NCI-H774 (cell line): ENCODE measurements at places on chromosomes 7 and 10.
A peak's percentile ranks its signal among the peaks of the same experiment; 100 is the strongest.

DNA sequence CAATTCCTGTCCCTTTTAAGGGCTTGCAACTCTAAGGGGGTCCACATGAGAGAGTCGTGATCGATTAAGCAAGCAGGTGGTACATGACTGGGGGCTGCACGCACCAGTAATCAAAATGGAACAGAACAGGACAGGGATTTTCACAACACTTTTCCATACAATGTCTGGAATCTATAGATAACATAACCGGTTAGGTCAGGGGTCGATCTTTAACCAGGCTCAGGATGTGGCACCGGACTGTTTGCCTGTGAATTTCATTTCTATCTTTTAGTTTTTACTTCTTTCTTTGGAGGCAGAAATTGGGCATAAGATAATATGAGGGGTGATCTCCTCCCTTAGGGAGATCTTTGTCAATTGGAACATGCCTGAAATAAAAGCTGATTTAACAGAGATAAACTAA, 370.1 kb downstream of the IPMK start:
- DNase-seq = no peak

DNA sequence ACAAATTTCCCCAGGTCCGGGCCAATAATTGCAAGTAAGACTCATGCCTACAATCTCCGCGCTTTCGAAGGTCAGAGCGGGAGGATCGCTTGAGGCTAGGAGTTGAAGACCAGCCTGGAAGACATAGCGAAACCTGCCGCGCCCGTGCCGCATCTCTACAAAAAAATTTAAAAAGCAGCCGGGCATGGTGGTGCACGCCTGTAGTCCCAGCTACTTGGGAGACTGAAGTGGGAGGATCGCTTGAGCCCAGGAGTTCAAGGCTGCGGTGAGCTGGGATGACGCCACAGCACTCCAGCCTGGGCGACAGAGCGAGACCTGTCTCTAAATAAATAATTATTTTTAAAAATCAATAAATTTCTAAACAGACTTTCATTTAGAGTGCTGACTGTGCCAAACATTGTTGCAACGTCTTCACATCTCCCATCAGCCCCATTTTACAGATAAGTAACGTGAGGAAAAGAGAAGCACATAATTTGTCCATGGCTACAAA, 494 bp upstream of the CFAP43 start:
- no peak for DNase-seq

- DNase-seq = no peak
Measured at GRCh38 chr10:104332243-104333031, 5.8 kb downstream of the ITPRIP start.

- no peak for DNase-seq
Measured at GRCh38 chr7:138245216-138245615, 169.0 kb downstream of the AKR1D1 start.

GRCh38 chr10:63077800-63078199, 55.3 kb upstream of the NRBF2 start:
- DNase-seq = no peak

DNA sequence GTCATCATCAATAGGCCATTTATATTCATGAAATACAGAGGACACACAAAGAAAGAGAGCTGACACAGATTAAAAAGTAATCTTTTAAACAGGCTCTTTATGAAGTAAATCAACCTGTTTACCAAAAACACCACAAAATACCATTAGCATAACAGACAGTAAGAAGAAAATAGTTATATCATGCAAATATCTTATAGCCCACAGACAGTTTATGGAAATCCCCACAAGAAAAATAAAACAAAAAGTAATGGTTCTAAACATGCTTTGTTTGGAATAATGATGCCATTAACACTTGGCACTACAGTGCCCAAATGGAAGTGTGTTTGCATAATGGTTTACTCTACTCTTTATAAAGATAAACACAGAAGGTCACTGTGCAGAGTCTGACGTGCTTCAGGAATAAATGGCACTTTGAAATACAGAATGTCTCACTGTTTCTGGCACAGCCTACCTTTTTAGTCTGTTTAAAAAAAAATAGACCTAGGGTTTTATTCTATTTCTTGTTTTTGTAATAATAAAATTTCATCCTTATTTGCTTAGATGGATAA, 30.1 kb downstream of the SEMA3D start:
- peak; percentile 76 for DNase-seq

DNA sequence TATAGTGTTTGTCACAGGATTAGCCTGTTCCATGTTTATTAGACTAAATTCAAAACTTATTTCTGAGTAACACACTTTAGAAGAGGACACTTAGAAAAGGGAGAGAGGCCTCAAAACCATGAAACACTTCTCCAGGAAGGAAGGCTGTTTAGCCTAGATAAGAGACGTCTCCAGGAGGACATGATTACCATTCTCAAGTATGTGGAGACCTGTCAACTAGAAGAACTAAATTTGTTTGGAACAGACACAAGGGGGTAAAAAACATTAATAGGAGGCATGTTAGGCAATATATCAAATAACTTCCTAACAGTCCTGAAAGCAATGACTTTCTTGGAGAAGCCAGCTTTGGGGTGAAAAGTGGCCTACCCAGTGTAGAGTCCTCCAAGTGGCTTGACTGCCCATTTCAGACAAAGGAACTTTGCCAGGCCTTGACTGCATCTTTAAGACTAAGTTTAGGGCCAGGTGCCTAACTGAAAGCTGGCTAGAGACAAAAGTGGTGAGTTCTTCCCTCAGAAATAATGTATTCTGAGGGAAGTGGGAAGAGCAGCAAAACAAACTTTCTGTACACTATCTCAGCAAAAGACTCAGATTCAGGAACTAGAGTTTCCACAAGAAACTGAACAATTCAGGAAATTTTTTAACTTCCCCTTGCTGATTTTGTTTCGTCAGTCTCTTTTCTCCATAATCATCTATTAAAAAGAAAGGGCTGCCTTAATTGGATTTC, 11.8 kb downstream of the NCOA4 start:
- no peak for DNase-seq

- no peak for DNase-seq
Measured at GRCh38 chr7:20113427-20114027, 103.7 kb downstream of the MACC1 start.

DNA sequence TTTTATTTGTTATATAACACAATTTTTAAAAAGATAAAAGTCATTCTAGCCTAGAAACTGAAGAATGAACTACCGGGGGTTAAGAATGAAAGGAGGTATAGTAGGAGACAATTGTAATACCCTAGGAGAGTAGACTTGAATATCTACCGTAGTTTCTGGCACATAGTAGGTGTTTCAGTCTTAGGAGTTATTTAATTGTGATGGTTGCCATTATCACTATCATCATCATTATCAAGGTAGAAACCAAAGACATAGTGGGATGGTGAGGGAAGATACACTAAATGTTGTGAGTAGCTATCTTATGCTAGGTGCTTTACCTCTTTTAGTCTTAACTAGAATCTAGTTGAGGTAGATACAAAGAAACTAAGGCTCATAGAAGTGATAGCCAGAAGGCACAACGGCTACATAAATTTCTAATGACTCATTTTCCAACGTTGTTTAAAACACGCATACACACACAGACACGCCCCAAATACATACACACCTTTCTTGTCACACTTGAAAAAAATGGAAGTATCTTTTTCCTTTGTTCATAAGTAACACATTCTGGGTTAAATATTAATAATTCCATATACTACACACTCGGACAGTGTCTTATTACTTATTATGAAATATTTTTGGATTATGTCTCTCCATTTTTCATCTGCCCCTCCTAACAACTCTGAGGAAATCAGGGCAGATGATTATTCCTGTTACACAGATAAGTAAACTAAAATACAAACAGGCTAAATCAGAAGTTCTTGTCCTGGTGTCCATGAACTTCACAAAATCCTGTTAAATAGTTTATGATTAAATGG, 2.0 kb upstream of the ANLN start:
- no peak for DNase-seq

DNA sequence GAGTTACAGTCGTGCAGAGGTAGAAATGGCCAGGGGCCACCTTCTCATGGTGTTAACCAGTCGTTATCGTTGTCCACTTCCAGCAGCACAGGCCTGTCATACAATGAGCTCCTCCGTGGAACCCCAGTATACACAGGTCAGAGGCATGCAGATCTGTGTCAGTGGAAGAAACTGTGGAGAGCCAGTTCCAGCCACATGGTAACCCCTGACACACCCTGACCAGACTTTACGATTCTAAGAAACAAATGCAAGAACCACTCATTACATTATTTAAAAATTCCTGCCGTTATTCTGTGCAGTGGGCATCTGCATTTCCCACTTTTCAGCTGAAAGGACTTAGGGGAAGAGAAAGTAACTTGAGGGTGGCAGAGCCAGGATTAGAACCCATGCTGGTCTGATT, 23.5 kb upstream of the GJD4 start:
- DNase-seq = no peak

DNA sequence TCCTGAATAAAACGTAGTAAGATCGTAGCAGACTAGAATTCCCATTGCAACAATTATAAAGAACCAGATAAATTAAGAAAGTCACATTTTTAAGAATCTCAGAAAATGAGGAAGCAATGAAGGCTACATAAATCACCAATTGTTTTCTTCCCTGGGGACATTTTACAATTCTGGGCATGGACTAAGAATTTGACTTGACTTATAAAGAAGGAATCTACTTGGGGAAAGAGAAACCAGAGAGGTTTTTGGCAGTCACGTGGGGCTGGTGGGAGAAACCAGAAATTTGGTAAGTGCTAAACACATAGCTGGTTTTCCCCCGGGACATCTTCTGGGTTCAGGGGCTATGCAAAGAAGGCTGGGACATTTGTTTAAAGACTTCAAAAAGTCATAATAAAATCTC, 109.8 kb upstream of the IL6 start:
- no peak for DNase-seq

DNA sequence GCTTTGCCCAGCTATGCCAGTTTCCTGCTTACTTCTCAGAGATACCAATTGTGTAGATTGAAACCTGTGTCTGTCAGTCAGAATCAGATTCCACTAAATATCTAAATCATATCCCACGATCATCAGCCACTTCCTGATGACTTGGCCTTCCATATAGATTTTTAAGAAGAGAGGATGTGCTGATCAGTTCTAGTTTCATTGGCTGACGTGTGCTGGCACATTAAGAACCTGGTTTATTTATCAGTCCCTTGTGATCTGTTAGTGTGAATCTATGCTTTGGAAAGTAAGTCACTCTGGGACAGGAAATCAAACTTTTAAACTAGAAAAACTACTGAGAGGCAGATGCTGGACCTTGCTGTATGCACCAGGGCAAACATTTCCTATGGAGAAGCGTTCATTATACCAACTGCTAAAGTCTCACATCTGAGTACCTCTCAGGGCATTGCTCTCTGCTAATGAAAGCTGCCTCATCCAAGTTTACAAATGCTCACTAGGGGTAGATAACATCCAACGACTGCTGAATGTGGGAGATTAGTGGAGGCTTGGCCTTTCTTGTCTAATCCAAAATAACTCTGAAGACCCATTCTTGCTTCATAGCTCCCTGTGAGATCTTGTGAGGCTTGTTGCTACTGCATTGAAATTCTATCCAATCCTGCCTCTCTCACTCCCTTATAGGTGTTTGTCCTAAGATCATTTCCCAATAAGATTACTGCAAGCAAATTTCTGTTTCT, 109.1 kb downstream of the ARL4A start:
- DNase-seq = no peak

- DNase-seq = no peak
Measured at GRCh38 chr7:18788026-18788425, 292.5 kb downstream of the HDAC9 start.

GRCh38 chr10:78066012-78066411, 32.3 kb downstream of the RPS24 start:
- no peak for DNase-seq

GRCh38 chr7:27611059-27611458, 51.6 kb downstream of the HIBADH start:
- DNase-seq = peak; percentile 26

GRCh38 chr7:157477550-157478212, 140.9 kb downstream of the DNAJB6 start:
- no peak for DNase-seq

- DNase-seq = no peak
Measured at GRCh38 chr7:17022920-17023319, 141.1 kb upstream of the AGR3 start.

DNA sequence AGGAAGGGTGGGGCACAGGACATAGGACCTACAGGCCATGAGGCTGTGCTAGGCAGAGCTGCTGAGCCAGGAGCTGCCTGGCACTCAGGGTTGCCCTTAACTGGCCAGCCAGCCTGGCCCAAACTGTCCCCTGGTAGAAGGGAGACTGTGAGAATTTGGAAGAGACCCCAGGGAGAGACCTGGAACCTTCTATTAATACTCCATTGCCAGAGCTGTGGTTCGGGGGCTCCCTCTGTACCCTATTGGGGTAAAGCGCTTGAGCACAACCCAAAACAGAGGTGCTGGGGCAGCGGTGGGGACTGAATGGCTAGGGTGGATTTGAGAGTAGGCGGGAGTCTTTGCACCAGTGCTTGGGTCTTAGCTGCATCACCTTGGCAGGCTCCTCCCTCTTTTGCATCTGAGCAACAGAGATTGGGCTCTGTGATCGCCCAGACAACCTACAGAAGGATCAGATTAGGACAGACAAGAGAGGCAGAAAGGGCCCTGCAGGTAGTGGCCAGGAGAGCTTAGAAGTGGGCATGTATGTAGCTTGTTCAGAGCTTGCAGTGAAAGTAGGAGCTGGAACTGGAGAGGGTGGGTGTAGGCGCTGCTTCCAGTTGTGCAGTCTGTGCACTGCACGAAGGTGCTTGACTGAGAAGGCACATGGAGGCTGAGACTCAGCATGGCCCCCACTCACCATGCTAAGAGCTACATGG, 53.3 kb downstream of the ADCYAP1R1 start:
- no peak for DNase-seq

- no peak for DNase-seq
Measured at GRCh38 chr10:53547364-53547763, 774.8 kb upstream of the MBL2 start.

- DNase-seq = no peak
Measured at GRCh38 chr10:72499701-72500100, 126.2 kb downstream of the MICU1 start.

DNA sequence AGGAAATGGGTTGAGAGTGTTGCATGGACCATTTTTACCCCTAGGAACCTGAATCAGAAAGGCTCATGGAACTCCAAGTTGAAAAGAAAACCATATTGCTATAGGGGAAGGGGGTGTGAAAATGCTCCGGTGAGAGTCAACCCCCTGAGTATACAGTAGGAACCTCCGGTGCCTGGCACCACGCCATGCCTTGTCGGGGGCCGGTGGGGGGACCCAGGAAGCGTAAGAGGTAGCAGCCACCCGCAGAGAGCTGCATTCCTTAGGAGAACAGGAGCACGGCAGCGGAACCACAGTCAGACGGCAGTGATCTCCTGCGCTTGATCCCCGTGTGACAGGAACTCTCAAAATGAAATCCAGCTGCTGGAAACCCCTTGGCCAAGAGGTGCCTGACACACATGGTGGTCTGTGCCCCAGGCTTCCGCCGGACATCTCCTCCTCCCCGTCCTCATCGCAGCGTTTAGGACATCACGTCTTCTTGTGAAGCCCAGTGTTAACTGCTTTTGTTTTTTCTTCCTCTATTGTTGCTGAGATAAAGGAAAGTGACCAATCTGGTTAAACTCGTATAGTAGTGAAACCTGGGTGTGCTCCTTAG, 186.8 kb downstream of the CELF2 start:
- DNase-seq = no peak
